Astrocyte of the spinal cord (primary cell): ENCODE measurements at places on chromosomes 3 and 15.

DNA sequence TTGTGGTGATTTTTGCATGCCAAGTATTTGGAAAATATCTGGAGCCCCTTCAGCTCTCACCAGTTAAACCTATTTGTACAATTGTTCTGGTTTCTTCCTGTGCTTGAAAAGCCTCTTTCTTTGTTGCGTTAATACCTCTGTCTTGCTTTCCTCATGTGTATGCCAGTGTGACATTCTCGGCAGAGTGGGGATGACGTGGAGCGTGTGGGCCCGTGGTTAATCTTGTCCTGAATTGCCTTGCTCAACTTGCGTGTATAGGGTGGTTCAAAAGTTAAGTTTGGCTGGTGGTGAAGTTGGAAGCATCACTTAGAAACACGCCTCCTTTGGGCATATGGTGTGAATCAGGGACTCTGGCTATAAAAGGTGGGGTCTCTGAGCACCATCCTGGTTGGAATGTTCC lies 67.1 kb downstream of the IGF1R start:
- DNase-seq, result no peak

GRCh38 chr3:135918600-135918999 lies 46.9 kb upstream of the PPP2R3A start:
- peak; percentile 60 for DNase-seq

DNA sequence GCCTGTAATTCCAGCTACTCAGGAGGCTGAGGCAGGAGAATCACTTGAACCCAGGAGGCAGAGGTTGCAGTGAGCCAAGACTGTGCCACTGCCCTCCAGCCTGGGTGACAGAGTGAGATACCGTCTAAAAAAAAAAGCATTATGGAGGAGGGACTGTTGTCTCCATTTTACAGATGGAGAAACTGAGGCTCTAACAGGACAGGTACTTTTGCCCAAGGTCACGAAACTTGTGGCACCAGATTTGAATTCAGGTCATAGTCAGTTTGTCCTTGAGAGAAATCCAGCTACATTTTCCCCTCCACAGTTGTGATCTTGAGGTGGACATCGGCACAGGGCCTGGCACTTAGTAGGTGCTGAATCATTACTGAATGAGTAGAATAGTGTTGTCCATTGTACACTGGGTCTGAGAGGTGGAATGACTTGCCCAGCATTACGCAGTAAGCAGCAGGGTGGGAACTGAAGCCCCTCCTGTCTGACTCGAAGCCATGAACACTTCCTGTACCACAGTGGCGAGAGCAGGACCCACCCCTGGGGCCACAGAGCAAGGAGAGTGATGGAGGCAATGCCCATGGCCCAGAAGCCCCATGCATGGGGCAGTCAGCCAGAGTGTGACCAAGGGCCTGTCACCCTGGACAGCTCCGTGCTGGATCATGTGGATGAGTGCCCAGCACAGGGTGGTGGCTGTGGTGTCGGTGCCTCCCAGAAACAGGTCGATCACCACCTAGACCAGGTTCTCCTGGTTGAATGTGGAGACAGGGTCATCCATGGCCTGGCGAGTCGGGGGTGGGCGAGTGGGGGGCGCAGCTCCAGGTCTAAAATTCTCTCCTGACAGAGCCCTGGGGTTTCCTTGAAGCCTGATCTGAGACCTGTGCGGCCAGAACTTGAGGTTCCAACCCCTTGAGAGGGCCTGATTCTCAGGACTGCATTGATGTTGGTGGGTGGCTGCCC lies 20.4 kb upstream of the PARL start:
- DNase-seq, result no peak

DNA sequence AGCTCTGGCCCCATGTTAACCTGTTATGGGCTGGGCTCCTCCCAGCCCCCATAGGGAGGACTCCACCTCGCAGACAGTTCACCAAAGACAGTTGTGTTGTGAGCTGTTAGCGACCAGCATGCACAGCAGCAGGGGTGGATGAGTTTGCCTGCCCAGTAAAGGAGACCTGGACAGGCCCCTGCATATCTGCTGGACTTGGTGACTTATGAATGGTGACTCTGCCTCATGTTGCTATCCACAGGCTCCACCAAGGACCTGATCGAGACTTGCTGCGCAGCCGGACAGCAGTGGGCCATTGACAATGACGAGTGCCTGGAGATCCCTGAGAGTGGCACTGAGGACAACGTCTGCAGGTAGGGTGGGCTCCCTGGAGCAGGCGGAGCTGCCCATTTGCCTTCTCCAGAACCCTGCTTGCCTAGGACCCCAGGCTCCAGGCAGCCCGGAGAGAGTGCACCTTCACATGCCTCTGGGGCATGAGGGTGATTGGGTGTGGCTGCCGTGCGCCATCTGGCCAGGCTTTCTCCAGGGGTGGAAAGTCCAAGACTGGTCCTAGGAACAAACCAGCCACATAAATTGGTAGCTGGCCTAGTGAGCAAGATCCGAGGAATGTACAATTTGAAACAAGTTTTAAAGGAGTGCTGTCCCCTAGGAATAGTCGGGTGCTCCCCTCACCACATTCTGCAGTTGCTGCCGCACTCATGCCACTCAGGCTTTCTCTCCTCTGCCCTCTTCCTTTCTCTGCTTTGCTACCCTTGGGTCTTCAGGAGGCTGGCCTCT lies 59.1 kb downstream of the FBLN2 start:
- no peak for DNase-seq

- DNase-seq, result no peak
Observed at GRCh38 chr15:80234883-80235282, 17.1 kb downstream of the CTXND1 start.

- DNase-seq, result no peak
Observed at GRCh38 chr15:29535952-29536351, 266.3 kb upstream of the NSMCE3 start.

- no peak for DNase-seq
Observed at GRCh38 chr3:87900061-87900460, 158.7 kb downstream of the CGGBP1 start.

DNA sequence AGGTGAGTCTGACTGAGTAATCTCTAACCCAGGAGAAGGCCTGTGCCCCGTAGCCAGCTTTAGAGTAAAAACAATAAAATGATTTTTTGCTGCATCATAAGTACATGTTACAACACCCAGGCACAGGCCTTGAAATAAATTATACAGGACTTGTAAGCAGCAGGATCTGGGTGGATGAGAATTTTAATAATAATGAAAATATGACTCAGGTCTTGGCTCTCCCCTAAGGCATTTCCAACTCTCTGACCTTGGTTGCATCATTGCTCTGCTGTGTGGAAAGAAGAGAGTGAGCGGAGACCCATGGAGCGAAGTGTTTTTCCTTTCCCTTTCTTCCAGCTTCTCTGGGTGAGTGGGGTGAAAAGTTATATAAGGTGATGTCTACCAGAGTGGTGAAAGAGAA lies 44.6 kb downstream of the EOMES start:
- peak; percentile 94 for DNase-seq

DNA sequence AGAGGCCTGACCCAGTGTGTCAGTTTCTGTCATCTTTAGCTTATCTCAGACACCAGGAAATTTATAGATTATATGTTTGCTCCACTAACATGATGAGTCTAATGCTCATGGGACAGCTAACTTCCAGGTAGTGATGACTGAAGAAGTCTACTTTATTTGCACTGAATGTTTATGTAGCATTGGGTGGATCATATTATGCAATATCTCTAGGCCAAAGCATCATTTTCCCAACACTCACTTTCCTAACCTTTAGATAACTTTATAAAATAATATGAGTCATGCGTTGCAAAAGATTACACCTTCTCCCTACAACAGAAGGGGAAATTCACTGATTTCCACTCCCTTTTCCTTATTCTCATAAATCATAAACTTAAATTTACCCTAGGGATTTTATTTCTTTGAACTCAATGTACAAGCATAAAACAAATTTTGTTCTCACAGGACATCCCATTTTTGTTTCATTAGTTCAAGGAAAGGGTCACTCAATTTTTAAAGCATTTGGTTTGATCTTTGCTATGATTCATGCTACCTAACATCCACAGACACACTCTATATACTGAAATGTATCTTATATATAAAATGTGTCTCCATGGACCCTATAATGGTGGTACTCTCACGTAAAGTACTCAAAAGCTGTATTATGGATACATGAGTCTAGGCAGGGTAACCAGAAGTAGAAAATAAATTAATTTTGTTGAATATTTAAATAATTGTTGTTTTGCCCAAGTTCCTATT lies 225.2 kb downstream of the WDR72 start:
- no peak for DNase-seq

GRCh38 chr15:63938486-63939061 lies 104.8 kb upstream of the HERC1 start:
- DNase-seq, result no peak

DNA sequence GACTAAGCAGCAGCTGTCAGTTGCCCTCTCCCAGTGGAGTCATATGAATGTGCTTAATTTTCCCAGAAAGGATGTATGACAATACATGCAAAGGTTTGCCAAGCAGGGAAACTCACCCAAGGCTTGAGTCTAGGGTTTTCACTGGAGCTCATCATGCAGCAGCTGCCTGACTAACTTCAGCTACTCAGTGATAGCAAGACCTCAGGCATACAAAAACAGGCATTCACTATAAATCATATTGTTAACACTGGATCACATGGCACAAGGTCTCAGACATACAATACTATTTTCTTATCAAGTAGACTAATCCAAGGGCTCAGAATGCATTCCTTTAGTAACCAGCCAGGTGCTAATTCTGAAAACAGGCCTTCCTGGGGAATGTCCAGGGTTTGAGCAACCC lies 85.0 kb upstream of the STAC start:
- no peak for DNase-seq

- no peak for DNase-seq
Observed at GRCh38 chr3:23696842-23697241, 108.9 kb upstream of the UBE2E1 start.

DNA sequence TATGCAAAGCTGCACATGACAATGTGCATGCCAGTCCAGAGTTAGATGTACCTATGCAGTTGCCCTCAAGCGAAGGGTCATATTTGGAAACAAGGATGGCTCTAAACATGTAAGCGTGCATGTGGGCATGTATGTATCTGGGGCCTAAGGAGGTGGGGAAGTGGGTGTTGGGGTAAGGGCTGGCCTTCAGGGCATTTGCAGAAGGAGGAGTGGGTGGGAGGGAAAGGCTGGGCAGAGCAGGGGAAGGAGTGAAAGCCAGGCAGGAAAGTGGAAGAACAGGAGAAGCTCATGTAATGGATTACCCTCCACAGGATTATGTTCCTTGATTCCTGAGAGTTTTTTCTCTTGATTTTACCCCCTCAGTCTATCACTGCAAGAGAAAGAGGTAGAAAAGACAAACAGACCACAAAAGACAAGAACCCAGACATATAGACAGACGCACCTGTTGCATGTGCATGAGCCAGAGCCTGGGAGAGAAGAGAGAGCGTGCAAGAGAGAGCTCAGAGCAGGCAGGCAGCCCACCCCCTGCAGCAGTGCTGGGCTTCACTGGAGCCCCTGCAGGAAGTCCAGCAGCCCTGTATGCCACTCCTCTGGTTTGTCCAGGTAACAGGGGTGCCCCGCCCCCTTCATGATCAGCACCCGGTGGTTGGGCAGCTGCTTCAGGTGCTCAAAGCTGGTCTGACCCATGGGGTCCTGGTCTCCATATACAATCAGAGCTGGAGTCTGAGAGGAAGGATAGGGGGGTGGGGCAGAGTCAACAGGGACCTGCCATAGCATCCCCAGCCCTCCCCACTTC lies 1.8 kb upstream of the PCBP4 start:
- DNase-seq, result no peak

- DNase-seq, result no peak
Observed at GRCh38 chr15:56910801-56911200, 7.6 kb upstream of the TCF12 start.

DNA sequence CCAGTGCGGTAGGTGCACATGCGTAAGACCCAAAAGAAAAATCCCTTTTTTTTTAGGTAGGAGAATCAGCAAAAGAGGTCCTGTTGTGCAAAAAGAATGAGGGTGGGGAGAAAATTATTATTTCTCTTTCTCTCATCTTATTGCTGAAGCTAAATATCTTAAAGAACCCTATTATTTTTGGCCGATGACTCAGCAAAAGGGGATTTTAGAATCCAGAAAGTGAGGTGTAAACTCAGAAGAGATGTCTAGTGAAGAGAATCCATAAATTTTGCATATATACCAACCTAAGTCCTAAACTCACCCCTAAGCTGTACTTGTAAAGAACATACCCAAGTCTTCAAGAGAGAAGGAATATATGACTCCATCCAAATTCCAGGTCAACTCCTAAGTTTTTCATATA lies 386.3 kb upstream of the ZNF717 start:
- no peak for DNase-seq

GRCh38 chr15:73684581-73685455 lies 635 bp downstream of the CD276 start:
- peak; percentile 64 for DNase-seq

GRCh38 chr3:130839813-130840212 lies 54.1 kb upstream of the ATP2C1 start:
- no peak for DNase-seq
